Cerebellar nuclear complex (tissue), 1 donor: ENCODE measurements at places on chromosomes 1 and 21.

- DNase-seq: no peak
These were observed 13.2 kb downstream of the MEGF6 start for GRCh38 chr1:3598051-3598491.

- no peak for DNase-seq
These were observed 125.8 kb downstream of the KAZN start for GRCh38 chr1:14724246-14724645.

DNA sequence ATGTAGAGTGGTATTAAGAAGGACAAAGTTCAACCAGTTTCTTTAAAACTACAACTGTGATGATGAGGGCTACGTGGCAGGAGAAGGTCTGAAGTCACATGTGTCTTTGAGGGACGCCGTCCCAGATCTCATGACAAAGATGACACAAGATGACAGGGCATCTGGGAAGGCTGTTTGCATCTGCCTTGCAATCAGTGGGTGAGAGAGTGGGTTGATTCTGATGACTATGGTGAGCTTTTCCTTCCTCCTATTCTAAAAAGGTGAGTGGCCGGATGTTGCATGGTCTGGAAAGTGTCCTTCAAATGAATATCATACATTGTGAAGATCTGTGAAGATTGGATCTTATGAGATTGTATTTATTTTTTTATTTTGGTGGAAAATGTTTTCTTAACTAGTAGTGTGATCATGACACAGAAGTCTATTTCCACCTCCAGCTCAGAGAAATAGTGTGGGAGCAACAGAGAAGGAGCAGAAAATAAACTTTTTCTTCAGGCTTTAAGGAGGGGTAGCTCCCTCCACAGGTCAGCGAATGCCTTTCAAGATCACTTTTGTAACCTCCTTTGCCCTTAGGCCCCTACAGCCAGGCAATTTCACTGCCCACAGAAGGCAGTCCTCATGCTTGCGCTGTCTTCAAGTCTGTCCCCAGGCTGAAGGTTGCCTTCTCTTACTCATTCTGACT is 76.0 kb upstream of the ATF3 start:
- DNase-seq: no peak

DNA sequence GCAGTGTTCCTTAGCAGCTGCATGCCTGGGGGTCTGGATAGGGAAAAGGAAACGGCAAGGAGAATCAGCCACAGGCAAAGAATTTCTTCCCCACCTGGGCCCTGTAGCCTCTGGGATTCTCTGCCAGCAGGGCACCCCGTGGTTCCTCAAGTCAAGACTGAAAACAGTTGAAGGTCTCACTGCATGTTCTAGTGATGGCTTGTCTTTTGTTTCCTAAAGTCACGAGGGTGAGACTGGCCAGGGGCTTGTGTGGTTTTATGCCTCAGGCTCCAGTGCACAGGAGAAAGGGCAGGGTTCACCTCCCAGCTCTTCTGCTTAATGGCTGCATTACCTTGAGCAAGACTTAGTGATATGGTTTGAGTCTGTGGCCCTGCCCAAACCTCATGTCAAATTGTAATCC is 53.2 kb upstream of the B3GALT5 start:
- DNase-seq: no peak

DNA sequence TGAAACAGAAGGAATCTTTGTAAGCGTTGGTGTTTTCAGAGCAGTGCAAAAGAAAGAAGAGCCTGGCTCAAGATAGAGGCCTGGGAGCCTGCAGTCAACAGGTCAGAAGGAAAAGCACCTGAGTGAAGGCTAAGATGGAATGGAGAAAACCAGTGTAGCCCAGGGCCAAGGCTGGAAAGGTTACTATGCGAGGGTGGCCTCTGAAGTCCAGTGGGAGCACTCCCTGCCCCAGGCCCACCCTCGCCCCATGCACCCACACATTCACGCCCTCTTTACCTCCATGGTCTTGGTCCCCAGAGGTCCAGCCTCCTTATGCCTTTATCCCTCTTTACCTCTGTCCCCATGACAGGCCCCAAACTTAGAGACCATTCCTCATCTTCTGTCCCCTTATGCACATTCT is 169.2 kb upstream of the ZNF644 start:
- no peak for DNase-seq

- no peak for DNase-seq
These were observed at the start of gene STYXL2 for GRCh38 chr1:167093846-167094516. Gene STYXL2 (plus strand): TSS chr1:167094075. CDS start chr1:167094850, 775 bp downstream.

DNA sequence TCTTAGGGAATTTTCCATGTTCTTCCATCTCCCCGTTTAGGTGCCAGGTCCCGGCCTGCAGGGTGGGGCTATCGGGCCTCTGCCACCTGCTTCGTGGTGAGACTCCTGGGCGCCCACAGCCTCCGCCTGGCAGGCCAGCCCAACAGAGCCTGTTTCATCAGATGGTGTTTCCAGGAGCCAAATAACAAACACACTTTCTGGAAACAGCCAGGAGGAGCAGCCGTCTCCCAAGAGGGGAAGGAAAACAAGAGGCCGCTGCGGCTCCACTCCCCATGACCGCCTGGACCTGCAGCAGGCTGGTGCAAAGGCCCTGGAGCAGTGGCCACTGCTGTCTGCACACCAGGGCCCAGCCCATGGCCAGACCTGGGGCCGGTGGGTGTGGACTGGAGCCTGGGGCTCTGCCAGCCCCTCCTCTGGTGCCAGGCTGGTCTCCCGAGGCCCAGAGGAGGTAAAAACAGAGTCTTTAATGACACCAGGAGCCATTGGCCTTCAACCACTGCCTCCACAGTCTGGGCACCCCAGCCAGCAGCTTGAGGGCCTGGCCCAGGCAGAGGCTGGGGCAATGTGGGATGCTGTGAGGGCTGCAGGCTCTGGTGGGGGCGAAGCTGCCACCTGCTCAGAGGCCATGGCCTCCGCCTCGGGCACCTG is 55.0 kb downstream of the SLX9 start:
- DNase-seq: peak; percentile 47

DNA sequence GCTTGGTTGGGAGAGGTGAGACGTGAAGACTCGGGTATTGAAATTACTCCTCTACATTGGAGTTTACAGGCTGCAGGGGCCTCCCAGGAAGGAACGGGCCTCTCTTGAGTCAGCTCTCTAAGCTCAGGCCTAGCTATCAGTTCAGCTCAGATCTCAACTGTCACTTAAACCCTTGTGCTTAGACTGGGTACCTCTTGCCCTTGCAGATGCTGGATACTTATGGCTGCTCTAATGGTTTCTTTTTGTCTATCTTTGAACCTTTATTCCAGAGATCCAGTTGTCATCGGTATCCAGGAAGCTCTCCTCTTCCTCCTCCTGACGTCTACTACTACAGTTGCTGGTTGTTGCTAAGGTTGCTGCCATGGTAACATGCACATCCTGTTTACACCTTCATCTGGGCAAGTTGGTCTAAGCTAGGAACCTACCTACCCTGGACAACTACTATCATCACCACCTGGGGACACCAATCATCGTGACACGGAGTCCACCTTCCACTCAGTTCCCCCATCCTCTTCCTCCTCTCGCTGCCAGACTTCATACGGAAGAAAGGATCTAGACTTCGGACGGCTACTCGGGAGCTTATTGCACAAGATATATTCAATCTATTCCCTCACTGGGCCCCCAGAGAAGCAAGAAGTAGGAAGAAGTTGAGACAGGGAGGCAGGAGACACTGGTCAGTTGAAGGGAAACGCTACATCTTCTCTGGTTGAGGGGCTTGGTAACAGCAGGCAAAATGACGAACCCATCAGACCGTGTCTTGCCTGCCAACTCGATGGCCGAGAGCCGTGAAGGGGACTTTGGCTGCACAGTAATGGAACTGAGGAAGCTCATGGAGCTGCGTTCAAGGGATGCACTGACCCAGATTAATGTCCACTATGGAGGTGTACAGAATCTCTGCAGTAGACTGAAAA is 56.1 kb downstream of the ATP2B4 start:
- no peak for DNase-seq

GRCh38 chr1:18145851-18146618 is 38.4 kb downstream of the IGSF21 start:
- DNase-seq: no peak

GRCh38 chr21:44082648-44083440 is 24.4 kb upstream of the PWP2 start:
- DNase-seq: no peak

- DNase-seq: no peak
These were observed 66.4 kb downstream of the LUZP1 start for GRCh38 chr1:23102289-23102688.

DNA sequence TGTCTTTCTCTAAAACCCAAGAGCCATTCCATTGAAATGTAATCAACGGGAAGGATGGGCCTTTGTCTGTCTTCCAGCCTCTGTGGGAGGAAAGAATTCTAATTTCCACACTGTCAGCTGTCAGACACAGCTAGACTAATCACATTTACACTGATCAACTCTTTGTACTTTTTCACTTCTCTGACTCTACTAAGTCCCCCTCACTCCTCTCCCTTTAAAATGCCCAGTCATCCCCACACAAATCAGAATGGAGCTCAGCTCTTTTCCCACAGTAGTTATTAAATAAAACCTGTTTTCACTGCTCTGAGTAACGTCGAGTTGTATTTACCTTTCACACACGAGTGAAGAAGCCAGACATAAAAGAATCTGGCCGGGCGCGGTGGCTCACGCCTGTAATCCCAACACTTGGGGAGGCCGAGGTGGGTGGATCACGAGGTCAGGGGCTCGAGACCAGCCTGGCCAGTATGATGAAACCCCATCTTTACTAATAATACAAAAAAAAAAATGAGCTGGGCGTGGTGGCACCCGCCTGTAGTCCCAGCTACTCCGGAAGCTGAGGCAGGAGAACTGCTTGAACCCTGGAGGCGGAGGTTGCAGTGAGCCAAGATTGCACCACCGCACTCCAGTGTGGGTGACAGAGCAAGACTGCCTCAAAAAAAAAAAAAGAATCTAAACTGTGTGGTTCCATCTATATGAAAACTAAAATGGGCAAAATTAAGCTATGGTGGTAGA is 13.3 kb downstream of the ZBTB8OS start:
- DNase-seq: no peak

GRCh38 chr1:117555806-117556205 is 50.0 kb upstream of the TENT5C start:
- DNase-seq: peak; percentile 30

- DNase-seq: no peak
These were observed 391.6 kb upstream of the VAMP3 start for GRCh38 chr1:7379441-7379971.

DNA sequence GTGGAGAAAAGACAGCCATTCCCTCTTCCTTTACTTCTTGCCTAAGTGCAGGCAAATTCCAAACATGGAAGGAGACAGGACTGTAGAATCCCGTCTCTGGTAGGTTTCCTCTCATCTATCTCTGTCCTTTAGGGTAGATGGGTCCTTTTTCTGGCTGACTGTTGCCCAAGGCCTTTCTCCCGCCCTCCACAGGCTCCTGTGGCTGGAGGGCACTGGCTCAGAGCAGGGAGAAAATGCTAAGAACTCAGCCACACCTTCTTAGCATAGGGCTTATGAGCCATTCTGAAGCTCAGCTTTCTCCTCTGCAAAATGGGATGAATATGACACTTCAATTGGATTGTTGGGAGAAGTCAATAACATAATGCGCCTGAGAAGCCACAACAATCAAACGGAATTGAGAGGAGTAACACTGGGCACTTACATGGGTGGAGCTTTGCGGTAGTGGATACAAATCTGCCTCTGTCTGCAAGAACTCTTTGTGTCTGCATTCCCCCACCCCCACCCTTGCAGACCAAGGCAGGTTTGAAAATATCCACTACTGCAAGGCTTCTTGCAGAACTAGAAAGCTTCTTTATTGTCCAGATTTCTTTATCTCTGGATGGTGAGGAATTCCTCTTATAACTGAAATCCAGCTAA is 94.7 kb downstream of the CSMD2 start:
- no peak for DNase-seq

GRCh38 chr1:191065771-191066170 is 588.1 kb upstream of the BRINP3 start:
- DNase-seq: no peak

GRCh38 chr1:27520651-27521050 is 30.7 kb upstream of the WASF2 start:
- DNase-seq: no peak

DNA sequence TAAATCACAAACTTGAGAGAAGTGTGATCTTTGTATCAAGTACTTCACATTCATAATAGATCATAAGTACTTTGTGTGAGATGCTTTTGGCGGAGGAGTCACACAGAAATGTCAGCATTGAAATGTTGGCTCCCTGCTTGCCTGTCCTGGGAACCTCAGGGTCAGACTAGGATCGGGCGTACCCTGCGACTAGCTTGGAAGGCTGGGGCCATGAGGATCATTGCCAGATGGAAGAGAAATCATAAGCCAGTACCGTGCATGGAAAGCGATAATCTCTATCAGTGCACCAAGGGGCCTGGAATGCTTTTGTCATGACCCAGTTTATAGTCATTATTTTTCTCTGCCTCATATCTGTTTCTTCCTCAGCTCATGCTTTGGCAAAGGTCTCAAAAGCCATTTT is 35.5 kb downstream of the MTR start:
- DNase-seq: no peak

- DNase-seq: no peak
These were observed 3.5 kb downstream of the FMO2 start for GRCh38 chr1:171188388-171189266.

- no peak for DNase-seq
These were observed 31.4 kb upstream of the ACTL8 start for GRCh38 chr1:17723684-17724083.

GRCh38 chr1:54640863-54641836 is at the start of gene MROH7:
Gene MROH7 (plus strand): TSS chr1:54641786. CDS start chr1:54652927, 11,141 bp downstream.
- DNase-seq: no peak

DNA sequence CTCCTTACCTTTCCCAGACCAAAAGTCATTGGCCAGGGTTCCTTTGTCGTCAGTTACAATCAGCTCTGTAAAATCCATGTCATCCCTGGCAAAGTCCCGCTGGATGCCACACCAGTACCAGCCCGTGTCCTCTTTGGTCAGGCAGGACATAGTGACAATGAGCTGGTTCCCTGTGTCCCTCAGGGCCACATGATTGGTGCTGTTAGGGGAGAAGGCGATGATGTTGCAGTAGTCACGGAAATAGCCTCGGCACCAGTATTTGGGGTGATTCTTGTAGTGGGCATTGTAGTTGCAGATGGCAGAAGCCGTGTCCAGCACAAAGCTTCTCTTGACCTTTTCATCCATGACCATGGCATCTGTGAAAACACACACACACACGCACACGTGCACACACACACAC is 14.8 kb downstream of the ADORA3 start:
- no peak for DNase-seq

- DNase-seq: no peak
These were observed 2.6 kb upstream of the TMEM82 start for GRCh38 chr1:15739745-15740144.

DNA sequence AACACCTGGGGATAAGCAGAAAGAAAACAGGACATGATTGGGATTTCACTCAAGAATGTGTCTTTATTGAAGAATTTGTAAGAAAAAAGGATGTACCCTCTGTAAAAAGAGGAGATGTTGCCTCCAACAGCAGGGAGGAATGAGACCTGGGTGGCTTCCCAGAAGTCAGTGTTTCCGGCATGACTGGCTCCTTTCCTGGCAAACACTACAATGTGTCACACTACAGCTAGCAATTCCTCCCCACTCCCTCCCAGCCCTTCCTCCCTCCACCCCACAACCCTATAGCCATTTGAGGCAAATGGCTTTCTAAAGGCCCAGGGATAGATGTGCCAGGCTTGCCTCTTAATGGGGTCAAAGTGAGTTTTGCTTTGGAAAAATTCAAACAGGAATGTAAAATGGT is 11.5 kb upstream of the COL8A2 start:
- no peak for DNase-seq
